Left kidney (tissue), 8 donors: ENCODE measurements at places on chromosomes 4 and X. TPM values are rescaled to one million over a fixed set of nuclear protein-coding genes. Genes with fewer than 3 reads are reported as not detected.
A peak's percentile ranks its signal among the peaks of the same experiment; 100 is the strongest.

GRCh38 chrX:24153178-24153795 lies 3.8 kb downstream of the ZFX start:
- DNase-seq = no peak

GRCh38 chrX:147550217-147550616 lies 361.5 kb upstream of the FMR1 start:
- DNase-seq = peak; percentile 14

DNA sequence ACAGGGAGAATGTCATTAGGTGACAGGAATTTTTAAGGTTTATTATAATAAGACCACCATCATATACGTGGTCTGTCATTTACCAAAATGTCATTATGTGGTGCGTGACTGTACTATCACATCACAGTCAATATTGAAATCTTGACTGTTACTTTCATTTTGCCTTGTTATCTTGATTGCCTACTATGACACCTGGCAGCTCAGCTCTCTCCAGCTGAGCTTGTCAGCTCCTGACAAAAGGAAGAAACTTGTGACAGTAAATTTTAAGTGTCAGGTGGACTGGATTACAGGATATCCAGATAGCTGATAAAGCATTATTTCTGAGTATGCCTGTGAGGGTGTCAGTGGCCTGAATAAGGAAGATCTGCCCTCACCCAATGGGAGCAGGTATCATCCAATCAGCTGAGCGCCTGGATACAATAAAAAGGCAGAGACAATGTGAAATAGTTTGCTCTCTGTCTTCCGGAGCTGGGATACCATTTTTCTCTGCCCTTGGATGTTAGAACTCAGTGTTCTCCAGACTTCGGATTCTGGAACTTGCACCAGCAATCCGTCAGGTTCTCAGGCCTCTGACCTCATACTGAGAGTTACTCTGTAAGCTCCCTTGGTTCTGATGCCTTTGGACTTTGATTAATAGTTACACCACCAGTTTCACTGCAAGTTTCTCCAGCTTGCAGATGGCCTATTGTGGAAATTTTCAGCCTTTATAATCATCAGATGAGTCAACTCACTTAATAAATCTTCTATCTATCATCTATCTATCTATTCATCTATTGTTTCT lies 1454.7 kb upstream of the IGFBP7 start:
- no peak for DNase-seq

GRCh38 chr4:88803600-88804096 lies 106.0 kb upstream of the NAP1L5 start:
- DNase-seq = no peak

DNA sequence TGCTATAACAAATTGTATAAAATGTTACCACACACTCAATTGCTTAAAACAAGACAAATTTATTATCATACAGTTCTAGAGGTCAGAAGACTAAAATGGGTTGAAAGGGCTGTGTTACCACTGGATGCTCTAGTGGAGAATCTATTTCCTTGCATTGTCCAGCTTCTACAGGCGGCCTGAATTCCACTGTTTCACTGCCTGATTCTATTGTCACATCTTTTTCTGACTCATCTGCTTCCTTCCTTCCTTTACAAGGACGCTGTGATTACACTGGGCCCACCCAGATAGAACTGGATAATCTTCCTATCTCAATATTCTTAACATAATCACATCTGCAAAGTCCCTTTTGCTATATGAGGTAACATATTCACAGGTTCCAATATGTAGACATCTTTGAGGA lies 19.4 kb upstream of the ARMCX1 start:
- DNase-seq = no peak

DNA sequence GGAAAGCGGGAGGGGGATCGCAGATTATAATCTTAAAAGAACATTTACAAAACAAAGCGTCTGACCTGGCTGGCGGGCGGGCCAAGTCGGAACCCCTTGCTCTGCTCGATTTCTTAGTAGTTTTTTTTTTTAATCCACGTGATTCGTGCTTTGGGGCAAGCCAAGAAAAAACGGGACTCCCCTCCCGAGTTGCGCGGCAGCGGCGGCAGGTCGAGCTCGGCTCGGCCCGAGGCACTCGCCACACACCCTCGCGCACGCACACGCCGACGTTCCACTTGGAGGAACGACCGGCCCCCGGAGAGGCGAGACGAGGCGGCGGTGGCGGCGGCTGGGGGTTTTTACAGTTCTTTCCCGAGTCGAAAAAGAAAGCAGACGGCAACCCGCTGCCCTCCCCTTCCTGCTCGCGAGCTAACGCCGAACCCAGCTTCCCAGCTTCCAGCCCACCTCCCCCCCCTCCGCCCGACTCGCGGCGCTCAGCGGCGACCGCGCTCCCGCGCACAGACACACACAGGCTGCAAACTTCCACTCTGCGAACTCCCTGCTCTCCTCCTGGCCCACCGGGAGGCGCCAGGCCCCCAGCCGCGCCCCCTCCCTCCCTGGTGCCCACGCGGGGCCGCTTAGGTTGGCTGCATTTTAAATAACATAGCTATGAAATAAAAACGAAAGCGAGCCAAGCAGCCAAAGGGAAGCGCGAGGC lies 1.2 kb downstream of the BCOR start:
- no peak for DNase-seq

- DNase-seq = no peak
Observed at GRCh38 chr4:182888891-182889290, 28.3 kb downstream of the DCTD start.

GRCh38 chrX:107743995-107744394 lies 31.6 kb downstream of the TSC22D3 start:
- DNase-seq = no peak

DNA sequence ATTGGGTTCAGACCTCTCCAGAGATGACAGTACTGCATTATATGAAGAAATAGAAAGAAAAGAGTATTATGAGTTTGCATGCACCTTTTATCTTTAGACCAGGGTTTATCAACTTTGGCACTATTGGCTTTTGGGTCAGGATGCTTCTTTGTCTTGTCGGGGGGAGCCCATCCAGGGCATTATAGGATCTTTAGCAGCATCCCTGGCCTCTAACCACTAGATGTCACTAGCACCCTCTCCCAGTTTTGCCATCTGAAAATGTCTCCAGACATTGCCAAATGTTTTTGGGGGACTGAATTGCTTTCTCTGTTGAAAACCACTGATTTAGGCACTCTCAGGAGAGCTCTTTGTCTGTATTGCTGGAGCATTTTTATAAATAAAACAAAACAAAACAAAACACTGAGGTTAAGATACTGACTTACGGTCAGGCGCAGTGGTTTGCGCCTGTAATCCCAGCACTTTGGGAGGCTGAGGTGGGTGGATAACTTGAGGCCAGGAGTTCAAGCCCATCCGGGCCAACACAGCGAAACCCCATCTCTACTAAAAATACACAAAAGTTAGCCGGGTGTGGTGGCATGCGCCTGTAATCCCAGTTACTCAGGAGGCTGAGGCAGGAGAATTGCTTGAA lies 23.6 kb downstream of the CA5B start:
- DNase-seq = no peak

DNA sequence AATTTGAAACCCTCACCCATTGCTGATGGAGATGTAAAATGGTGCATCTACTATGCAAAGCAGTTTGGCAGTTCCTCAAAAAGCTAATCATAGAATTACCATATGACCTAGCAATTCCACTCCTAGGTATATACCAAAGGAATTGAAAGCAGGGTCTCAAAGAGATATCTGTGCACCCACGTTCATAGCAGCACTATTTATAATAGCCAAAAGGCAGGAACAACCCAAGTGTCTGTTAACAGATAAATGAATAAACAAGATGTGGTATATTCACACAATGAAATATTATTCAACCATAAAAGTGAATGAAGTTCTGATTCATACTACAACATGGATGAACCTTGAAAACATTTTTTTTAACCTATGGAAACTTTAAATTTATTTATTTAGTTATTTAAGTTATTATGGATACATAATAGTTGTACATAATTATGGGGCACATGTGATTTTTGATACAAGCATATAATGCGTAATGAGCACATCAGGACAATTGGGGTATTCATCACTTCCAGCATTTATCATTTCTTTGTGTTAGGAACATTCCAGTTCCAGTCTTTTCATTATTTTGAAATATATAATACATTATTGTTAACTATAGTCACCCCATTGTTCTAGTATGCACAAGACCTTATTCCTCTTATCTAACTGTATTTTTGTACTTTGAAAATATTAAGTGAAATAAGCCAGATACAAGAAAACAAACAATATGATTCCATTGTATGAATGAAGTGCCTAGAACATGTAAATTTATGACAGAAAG lies 205.6 kb upstream of the CNKSR2 start:
- no peak for DNase-seq

DNA sequence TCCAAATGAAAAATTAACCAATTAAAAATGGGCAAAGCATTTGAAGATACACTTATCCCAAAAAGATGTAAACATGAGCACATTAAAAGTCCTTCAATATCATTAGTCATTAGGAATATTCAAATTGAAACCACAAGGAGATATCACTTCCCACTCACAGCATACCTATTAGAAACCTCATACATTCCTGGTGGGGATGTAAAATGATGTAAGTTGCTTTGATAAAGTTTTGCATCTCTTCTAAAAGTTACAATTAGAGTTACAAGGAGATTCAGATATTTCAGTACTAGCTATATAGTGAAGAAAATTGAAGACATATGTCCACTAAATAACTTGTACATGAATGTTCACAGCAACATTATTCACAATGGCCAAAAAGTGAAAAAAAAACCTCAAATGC lies 1109.3 kb upstream of the LCORL start:
- no peak for DNase-seq

DNA sequence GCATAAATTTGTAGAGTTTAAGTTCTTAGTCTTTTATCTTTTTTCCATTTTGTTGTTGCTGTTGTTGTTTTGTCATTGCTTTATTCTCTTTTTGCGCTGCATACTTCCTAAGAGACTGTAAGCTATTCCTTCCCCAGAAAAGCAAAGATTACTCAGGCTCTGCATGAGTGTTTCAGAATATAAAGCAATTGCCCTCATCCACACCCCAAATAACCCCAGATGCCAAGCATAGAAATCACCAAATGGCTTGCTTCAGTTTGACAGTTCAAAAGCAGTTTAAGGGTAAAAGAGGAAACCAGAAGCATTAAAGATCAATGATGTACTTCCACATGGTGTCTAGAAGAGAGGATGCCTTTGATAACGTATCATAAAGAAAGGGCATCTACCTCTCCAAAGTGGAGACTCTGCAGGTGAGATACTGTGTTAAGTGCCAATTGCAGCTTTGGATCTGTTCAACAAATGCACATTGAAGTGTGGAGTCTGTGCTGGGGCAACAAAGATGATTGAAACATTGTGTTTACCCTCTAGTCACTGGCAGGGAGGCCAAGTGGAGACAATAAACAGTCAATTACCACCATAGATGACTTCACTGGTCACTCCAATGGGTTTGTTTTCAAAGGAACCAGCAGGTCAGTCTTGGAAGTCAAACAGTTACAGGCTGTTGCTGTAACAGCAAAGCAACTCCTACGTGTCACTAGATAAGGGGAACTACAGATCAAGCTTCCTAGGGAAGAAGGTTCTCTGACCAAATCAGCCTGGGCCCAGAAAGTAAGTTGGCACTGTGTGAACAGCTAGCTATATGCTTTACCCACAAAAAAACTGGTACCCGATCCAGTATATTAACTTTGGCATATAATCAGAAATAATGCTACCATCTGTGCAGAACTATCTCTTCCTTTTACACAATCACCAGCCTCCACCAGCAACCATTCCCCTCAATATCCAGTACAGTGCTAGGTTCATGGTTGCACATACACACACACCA lies 40.6 kb upstream of the IL21 start:
- DNase-seq = no peak

DNA sequence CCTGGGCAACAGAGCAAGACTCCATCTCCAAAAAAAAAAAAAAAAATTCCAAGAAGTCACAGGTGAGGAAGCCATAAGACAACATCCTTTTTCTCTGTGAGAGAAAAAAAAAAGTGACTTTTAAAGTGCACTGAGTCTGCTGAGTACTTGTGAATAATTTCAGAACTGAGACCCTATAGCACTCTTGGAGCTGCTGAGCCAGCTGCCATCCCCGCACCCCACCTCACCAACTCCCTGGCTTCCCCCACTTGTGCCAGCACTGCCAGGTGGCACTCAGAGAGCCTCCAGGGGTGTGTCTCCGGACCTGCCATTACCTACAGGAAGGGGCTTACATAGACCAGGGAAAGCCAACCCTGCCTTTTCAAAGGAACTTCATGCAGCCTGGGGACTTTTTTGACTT lies 39.2 kb upstream of the HS3ST1 start:
- no peak for DNase-seq

GRCh38 chr4:114690571-114690970 lies 92.0 kb downstream of the UGT8 start:
- DNase-seq = no peak

- no peak for DNase-seq
Observed at GRCh38 chr4:87843936-87844335, 11.2 kb downstream of the MEPE start.

GRCh38 chr4:35503435-35503834 lies 740.9 kb downstream of the ARAP2 start:
- DNase-seq = no peak

DNA sequence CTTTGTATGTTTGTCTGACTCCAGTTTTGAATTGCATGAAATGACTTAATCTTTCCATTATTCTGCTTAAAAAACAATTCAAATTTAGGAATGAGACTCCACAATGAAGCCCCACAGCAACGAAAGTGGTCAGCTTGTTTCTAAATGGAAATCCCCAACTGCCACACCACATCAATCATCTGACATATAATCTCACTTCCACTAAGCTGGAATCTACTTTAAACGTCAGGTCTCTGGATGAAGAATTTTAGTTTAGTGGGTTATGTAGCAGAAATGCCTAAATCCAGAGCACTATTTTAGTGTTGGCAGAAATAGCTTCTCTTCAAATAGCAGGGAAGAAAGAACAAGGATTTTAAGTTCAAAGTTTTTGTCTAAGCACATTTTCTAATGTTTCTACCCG lies 1.7 kb upstream of the BMP2K start:
- no peak for DNase-seq

GRCh38 chrX:115147220-115147619 lies 42.0 kb upstream of the RBMXL3 start:
- no peak for DNase-seq

GRCh38 chrX:70762285-70762684 lies 146.2 kb downstream of the TEX11 start:
- no peak for DNase-seq

- no peak for DNase-seq
Observed at GRCh38 chrX:148416142-148416541, 84.3 kb upstream of the AFF2 start.

Gene STX18
- polyA plus RNA-seq = 81.5 TPM

Gene SAGE1
- not detected for polyA plus RNA-seq

Gene SPANXN3
- polyA plus RNA-seq = not detected

Gene USP26
- not detected for polyA plus RNA-seq

Gene RAB41
- 1.6 TPM for polyA plus RNA-seq

Gene FAM9C
- 0.25 TPM for polyA plus RNA-seq
